ENCODE measurements at places on chromosomes 11 and 22. TPM values are rescaled to one million over a fixed set of nuclear protein-coding genes. Genes with fewer than 3 reads are reported as not detected.

DNA sequence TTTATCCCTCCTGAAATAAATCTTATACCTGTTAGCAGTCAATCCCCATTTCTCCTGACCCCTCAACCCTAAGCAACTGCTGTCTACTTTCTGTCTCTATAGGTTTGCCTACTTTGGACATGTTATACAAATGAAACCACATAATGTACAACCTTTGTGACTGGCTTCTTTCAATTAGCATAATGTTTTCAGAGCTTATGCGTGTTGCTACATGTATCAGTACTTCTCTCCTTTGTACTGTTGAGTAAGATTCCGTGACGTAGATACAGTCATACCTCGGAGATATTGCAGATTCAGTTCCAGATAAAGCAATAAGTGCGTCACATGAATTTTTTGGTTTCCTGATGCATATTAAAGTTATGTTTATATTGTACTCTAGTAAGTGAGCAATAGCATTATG, 127.3 kb downstream of the MORC2 start:
- no peaks in the 10 kb centered on the region for H3K36me3 ChIP-seq
- H3K4me3 ChIP-seq: no peak overlapping the region
- DNase-seq: no peak
- no peaks in the 10 kb centered on the region for H3K4me1 ChIP-seq
- no peaks in the 10 kb centered on the region for H3K27me3 ChIP-seq

- H3K4me3 ChIP-seq: no peak overlapping the region
- no peak for DNase-seq
- peaks cover 7% of the 10 kb centered on the region for H3K4me1 ChIP-seq
- peaks cover 12% of the 10 kb centered on the region for H3K27me3 ChIP-seq
Measured at GRCh38 chr11:12117200-12117599, 6.8 kb downstream of the MICAL2 start.

DNA sequence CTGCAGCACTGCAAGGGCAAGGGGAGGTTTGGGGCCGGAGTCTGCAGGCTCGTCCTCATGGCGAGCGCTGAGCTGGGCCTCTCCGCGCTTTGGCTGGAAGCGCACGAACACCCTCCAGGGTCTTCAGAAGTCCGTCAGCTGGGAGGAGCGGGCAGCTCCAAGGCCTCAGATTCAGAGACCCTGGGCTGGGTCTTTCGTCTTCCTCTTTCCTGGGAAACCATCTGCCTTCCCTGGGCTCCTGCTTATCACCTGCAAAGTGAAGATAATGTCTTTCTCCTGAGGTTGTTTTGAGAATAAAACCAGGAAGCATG, 525.6 kb downstream of the BRD1 start:
- peaks cover 3% of the 10 kb centered on the region for H3K27me3 ChIP-seq
- H3K27ac ChIP-seq: no peak overlapping the region
- DNase-seq: no peak

DNA sequence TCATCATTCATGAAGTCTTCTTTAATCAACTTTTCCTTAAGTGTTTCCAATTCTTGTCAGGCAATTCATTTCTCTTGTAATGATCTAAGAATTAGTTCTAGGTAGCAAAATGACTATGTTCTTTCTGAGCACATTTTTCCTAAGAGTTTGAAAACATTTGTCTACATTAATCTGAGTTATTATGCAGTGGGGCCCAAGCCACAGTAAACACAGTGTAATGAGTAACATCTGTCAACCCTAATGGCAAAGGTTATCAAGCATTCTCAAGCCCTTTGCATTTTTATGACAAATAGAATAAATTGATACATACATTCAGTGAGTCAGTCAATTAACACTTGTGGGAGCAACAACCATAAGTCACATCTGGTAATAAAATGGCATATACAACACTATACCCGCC, 106.7 kb upstream of the ZC3H12C start:
- H3K4me3 ChIP-seq: no peak overlapping the region
- no peaks in the 10 kb centered on the region for H3K4me1 ChIP-seq
- H3K36me3 ChIP-seq: no peaks in the 10 kb centered on the region
- DNase-seq: no peak
- no peak overlapping the region for H3K27ac ChIP-seq

- no peaks in the 10 kb centered on the region for H3K27me3 ChIP-seq
- DNase-seq: no peak
- no peaks in the 10 kb centered on the region for H3K36me3 ChIP-seq
- no peak overlapping the region for H3K4me3 ChIP-seq
Measured at GRCh38 chr11:122234257-122234656, 118.2 kb upstream of the BLID start.

DNA sequence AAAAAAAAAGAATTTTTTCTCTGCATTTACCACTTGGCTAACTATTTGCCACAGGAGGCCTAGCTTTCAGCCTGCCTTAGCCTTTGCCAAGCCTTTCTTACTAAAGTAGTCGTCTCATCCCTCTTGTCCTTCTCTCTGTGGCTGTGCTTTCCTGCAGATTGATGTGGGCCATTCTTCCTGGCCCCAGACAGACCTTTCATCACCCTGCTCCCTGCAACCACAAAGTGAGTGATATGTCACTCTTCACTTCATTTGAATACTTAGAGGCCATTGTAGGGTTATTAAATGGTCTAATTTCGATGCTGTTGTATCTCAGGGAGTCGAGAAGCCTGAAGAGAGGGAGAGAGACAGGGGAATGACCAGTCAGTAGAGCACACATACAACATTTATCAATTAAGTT, 37.6 kb downstream of the ART5 start:
- H3K27ac ChIP-seq: no peak overlapping the region
- H3K27me3 ChIP-seq: no peaks in the 10 kb centered on the region
- H3K36me3 ChIP-seq: no peaks in the 10 kb centered on the region
- H3K4me1 ChIP-seq: no peaks in the 10 kb centered on the region

The MOGAT2 gene
- not detected for total RNA-seq

The OR51I1 gene
- 0.28 TPM for total RNA-seq

The HEPHL1 gene
- under 0.01 TPM for total RNA-seq

The CXCR5 gene
- not detected for total RNA-seq

Measured in spinal cord (tissue), 10 donors.